T-helper 1 cell treated with Interleukin-12 subunit alpha and Interleukin-12 subunit beta and Interleukin-4 antibody, amounts not matched to agents 30 ng/mL and 1 ng/mL, for 36 hours (primary cell): ENCODE measurements at places on chromosomes 12 and 14. TPM values are rescaled to one million over a fixed set of nuclear protein-coding genes. Genes with fewer than 3 reads are reported as not detected.

CERS5 gene
- 56.3 and 65.7 TPM in 2 replicates for total RNA-seq

OR4K13 gene
- total RNA-seq: not detected in 2 replicates

FBLN5 gene
- 1.5 and 1.9 TPM in 2 replicates for total RNA-seq

PMCH gene
- total RNA-seq: 1.8 and 2.7 TPM in 2 replicates

IKZF4 gene
- 33.2 and 37.8 TPM in 2 replicates for total RNA-seq

MIP gene
- not detected in 2 replicates for total RNA-seq

SMIM41 gene
- 0.25 TPM in 1 of 2 replicates, not detected in the other for total RNA-seq

NUP107 gene
- 79.2 and 93.6 TPM in 2 replicates for total RNA-seq

DDN gene
- total RNA-seq: 0.07 and 0.29 TPM in 2 replicates

B4GALNT1 gene
- total RNA-seq: 4.3 and 4.5 TPM in 2 replicates

MED6 gene
- 50.8 and 52.7 TPM in 2 replicates for total RNA-seq

GPD1 gene
- total RNA-seq: 0.54 and 0.95 TPM in 2 replicates

CDCA3 gene
- total RNA-seq: 51.7 and 64.4 TPM in 2 replicates

NID2 gene
- total RNA-seq: 0.61 and 1.4 TPM in 2 replicates

LRRC10 gene
- not detected in 2 replicates for total RNA-seq

PPHLN1 gene
- 83.8 and 83.9 TPM in 2 replicates for total RNA-seq

KRT3 gene
- total RNA-seq: not detected in 2 replicates

INSM2 gene
- not detected in 2 replicates for total RNA-seq

RHEBL1 gene
- 10.4 and 11.1 TPM in 2 replicates for total RNA-seq

CACNA2D4 gene
- total RNA-seq: 15.1 and 15.4 TPM in 2 replicates

EFS gene
- not detected in 2 replicates for total RNA-seq

NAB2 gene
- total RNA-seq: 12.3 and 14.4 TPM in 2 replicates

DEPDC4 gene
- 0.74 and 1.9 TPM in 2 replicates for total RNA-seq

FGD4 gene
- 0.20 and 0.39 TPM in 2 replicates for total RNA-seq
